ENCODE measurements at places on chromosomes 13 and 19.

DNA sequence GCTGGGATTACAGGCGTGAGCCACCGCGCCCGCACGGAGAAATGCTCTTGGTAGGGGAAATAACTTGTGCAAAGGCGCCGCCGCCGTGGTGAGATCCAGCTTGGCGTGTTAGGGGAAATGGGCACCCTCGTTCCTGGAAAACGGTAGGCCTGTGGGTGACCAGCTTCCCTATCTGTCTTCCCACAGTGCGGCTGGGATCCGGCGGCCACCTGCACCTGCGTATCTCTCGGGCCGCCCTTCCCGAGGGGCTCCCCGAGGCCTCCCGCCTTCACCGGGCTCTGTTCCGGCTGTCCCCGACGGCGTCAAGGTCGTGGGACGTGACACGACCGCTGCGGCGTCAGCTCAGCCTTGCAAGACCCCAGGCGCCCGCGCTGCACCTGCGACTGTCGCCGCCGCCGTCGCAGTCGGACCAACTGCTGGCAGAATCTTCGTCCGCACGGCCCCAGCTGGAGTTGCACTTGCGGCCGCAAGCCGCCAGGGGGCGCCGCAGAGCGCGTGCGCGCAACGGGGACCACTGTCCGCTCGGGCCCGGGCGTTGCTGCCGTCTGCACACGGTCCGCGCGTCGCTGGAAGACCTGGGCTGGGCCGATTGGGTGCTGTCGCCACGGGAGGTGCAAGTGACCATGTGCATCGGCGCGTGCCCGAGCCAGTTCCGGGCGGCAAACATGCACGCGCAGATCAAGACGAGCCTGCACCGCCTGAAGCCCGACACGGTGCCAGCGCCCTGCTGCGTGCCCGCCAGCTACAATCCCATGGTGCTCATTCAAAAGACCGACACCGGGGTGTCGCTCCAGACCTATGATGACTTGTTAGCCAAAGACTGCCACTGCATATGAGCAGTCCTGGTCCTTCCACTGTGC is 2.4 kb downstream of the GDF15 start:
- peak; percentile 90 for DNase-seq

DNA sequence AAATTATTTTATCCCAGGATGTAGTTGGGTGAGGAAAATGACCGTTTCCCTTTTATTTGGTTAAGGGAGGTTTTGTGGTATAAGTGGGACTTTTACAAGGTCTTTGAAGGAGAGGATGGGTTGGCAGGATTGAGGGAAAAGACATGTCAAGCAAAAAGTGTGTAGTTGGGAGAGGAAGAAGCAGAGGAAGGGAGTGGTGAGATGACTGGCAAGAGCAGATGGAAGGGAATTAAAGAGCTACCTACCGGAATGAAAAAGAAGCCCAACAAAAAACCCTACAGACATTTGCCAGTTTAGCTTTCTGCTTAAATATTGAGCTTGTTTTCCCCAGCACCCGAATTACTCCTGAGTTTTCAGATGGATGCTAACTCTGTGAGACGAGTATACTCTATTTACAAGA is 19.6 kb downstream of the FRY start:
- no peak for DNase-seq

DNA sequence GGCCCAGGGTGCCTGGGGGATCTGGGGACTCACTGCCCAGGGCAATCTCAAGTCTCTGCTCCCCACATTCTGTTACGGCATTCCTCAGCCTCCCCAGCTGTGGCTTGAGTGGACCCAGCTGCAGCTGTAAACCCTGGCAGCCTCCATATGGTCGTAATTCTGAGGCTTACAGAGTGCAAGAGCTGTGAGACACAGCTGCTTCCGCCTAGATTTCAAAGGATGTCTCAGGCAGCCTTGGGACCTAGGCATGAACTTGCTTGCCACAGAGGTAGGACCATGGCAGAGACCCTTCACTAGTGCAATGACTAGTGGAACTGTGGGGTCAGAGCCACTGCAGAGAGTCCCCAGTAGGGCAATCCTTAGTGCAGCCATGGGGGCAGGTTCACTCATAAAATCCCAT is 297.5 kb downstream of the ENOX1 start:
- no peak for DNase-seq

DNA sequence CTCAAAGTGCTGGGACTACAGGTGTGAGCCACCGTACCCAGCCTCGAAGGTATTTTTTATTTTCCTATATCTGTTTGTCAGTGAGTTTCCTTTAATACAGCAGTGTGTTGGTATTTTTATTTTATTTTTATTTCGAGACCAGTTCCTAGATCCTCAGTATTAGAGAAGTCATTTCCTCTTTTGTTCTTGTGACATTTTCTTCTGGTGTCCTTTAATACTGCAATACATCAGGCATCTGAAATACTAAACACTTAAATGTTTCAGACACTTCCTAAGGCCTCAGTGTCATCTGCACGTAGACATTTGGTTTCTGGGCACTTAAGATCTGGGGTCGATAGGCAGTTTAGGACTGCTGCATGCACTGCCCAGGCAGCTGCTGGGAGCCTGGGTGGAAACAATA is 22.5 kb downstream of the GATAD2A start:
- DNase-seq, result no peak

DNA sequence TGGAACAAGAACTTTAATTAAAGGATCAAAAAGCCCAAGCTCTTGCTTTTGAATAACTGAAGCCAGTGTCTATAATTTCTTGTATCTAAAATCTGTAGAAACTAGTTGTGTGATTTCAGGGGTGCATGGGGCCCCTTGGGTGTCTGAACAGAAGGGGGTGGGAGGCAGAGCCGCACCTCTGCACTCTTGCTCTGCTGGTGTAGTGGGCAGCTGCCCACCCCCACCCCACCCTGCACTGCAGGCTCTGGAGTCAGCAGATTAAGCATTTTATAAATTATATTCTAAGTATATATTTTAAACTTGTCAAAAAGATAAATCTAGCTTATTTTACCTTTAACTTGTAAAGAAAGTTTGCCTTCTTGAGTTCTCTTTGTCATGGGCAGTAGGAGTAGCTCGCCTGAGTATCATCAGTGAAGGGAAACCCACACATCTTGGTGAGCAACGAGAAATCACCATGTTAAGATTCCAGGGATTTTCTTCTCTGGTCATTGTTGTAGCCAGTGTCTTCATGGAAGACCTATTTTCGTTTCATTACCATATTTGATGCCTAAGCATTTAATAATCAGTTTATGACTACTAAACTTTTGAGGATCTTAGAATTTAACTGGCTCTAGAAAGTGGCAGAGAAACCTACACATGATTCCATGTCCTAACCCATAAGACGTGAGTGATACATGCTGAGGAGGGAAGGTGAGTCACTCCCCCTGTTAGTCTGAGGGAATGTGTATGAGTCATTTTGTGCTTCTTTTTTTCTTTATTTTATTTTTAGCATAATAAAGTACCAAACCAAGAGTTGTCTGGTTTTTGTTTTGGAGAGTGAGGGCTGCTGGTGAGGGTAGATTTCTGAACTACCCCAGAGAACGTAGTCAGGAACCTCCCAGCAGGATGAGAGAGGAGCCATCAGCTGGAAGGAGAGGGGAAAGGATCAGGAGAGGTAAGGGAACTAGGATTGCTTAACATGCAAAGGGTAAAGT is 7.7 kb downstream of the UBE2L5 start:
- DNase-seq, result no peak

GRCh38 chr19:32202244-32202643 is 143.2 kb upstream of the ZNF507 start:
- no peak for DNase-seq

GRCh38 chr19:49788857-49789256 is 22.1 kb downstream of the AP2A1 start:
- no peak for DNase-seq

All from hindlimb muscle (tissue), 1 donor.